ENCODE measurements at places on chromosomes 2 and 18.
A peak's percentile ranks its signal among the peaks of the same experiment; 100 is the strongest.

GRCh38 chr2:84846741-84847142 lies 34.1 kb downstream of the TRABD2A start:
- DNase-seq: peak; percentile 37

DNA sequence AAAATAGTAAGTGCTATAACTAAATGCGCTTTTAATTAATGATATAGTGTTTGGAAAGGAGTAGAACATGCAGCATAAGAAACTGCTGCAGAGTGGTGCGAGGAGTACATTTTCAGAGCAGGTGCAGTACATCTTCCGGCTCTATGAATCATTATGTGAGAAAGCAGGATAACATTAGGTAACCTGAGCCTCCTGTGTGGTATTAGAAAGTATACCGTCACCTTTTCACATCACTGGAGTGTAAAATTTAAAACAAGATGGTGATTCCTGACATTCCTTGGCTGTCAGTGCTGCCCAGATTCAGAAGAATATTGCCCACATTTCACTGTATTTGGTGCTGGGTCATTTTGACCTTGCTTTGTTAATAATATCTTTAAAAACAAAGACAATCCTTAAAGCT lies 7.8 kb upstream of the DYNC2LI1 start:
- no peak for DNase-seq

DNA sequence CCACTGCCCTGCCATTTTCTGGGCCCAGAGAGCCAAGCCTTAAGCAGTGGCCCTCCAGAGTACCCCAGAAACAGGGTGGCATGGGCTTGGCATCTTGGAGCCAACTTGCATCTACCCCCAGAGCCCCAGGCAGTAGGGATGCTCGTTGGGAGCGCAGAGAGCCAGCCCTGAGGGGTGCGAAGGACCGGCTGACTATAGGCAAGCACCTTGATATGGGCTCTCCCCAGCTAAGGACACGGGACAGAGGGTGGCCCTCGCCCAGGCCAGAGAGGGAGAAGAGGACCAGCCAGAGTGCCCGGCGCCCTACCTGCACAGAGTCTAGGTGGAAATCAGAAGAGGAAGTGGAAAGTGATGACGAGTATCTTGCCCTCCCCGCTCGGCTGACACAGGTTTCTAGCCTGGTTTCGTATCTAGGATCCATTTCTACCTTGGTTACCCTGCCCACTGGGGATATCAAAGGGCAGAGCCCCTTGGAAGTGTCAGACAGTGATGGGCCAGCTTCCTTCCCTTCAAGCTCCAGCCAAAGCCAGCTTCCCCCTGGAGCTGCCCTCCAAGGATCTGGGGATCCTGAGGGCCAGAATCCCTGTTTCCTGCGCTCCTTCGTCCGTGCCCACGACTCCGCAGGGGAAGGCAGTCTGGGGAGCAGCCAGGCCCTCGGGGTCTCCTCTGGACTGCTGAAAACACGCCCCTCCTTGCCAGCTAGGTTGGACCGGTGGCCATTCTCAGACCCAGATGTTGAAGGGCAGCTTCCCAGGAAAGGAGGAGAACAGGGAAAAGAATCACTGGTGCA lies 16.2 kb downstream of the CEP68 start:
- DNase-seq: no peak

DNA sequence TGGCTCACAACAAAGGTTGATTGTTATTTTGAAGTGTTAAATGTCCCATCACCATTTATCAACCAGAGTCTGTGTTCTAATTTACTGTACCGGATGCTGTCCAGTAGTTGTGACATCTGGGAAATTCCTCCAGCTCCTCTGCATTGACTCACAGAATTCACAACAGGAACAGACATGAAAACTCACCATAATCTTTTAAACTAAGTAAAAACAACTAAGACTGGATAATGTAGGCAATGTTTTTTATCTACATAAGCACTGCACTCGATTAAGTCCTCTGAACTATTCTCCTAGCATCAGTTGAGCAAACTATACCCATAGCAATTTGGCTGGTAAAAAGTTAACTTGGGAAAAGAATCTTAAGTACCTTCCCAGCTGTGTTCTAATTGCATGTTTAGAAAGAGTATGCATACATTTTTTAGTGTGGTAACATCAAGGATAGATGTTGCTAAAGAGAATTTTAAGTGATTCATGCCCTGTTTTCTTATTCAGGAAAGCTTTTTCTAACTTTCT lies 42.9 kb upstream of the MYO1B start:
- DNase-seq: peak; percentile 79

DNA sequence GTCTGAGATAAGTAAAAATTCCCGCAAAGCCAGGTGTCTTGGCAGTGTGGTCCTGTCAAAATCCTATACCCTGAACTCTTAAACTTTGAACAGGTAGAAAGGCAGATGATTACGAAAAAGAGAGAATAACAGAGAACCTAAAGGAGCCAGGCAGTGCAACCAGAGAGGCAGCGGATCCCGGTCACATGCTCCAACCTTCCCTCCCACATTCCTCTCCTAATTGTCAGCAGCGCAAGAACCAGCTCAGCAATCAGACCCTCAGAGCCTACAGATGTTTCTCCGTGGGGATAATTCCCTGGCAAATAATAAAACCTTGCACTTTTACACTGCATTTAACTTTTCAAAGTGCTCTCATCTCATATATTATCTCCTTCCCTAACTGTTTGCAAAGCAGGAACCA lies 124.8 kb downstream of the EPHA4 start:
- DNase-seq: peak; percentile 58

DNA sequence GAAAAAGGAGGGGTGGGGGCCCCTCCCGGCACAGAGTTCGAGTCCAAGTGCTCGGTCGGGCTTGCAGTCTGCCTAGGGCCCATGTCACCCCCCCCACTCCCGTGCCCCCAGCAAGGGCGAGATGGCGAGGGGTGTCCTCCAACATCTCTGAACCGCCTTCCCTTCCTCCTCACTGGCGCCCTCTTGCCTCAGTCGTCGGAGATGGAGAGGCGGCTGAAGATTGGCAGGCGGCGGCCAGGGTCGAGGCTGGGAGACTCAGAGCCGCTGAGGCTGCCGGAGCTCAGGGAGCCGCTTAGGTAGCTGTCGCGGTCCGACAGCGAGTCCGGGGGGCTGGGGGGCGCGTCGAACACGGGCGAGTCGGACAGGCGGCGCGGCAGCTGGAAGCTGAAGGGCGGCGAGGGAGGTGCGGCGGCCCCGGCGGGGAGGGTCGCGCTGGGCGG lies 2.3 kb downstream of the ZFP36L2 start:
- DNase-seq: peak; percentile 83

DNA sequence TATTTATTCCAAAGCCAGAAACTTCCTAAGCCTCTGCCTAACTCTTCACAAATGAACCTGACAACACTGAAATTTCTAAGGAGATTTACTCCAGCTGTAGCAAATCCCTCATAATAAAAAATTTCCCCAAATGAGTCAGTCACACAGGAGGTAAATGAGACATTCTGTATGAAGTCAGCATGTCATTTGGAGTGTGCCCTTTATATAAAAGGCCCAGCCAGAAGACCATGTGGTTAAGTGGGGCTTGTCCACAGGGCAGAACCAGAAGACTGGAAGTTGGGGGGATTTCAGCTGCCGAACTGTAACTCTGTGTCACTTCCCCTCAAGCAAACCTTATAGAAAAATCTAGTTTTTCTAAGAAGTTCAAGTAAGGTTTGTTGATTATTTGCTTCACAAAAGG lies 30.2 kb downstream of the NRP2 start:
- DNase-seq: peak; percentile 82

GRCh38 chr2:166170356-166170755 lies 42.5 kb upstream of the SCN1A start:
- peak; percentile 49 for DNase-seq

GRCh38 chr2:176395273-176395854 lies 126.1 kb downstream of the MTX2 start:
- peak; percentile 18 for DNase-seq

DNA sequence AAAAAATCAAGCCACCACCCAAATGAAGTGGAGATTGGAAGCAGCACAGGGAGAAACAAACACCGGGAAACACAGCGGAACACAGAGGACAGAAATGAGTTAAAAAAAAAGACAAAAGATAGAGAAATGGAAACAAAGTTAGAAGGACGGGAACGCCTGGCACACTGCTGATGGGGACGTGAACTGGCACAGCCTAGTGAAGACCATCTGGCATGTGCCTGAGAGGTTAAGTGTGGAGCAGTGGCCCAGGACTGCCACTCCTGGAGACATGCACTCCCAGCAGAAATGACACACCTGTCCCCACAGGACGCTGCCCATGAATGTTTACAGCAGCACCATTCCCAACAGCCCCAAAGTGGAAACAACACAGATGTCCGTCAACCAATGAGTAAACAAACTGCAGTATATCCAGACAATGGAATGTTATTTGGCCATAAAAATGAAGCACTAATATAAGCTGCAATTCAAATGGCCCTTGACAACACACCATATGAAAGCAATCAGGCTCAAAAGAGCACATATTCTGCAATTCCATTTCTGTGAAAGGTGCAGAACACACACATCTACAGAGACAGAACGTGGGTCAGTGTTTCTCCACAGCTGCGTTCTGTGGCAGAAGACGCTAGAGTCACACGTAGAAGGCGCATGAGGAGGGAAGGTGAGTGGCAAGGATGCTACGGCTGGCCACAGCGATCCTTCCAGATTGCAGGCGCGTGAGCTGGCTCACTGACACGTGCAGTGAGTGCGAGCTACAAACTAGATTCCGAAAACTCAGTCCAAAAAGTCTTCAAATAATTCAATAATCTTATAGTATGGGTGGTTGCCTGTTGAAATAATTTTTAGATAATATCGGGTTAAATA lies 24.6 kb downstream of the THAP4 start:
- DNase-seq: no peak

- peak; percentile 37 for DNase-seq
Measured at GRCh38 chr2:11416186-11416585, 49.8 kb downstream of the E2F6 start.

DNA sequence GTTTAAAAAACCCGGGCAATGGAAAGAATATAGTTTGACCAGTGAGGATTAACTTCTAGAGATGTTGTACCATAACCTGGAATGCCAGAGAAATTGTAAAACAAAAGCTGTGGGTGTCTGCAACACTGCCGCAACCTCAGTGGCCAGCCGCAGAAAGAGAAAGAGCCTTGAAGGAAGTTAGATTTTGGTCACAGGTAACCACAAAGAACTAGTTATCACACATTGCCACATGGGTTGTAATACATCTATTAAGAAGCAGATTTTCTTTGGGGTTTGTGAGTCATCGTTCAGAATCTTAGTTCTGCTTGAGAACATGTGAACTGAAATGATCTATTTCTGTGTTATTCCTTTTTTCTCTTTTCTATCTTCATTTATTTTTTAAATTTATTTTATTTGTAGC lies 222.9 kb upstream of the AGAP1 start:
- peak; percentile 91 for DNase-seq

GRCh38 chr2:112690853-112691401 lies 29.9 kb upstream of the NT5DC4 start:
- DNase-seq: peak; percentile 22

- DNase-seq: no peak
Measured at GRCh38 chr18:13464432-13465123, 246.0 kb downstream of the LDLRAD4 start.

DNA sequence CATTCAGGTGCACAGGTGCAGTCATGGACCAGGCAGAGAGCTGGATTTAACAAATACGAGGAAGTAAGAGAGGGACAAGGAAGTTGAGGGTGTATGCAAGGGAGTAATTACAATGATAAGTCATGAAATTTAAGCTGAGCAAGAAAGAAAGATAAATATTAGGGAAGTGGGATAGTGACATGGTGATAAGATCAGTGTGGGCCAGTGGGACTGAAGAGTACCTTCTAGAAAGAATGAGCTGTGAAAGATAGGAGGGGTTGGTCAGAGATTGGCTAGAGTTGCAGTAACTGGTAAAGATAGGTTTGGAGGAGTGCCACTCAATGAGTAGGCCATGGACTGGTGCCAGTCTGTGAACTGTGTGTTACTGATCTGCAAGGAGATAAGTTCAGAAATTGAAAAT lies 200.8 kb upstream of the SIX3 start:
- no peak for DNase-seq

- no peak for DNase-seq
Measured at GRCh38 chr2:217208867-217209266, 349.0 kb upstream of the TNP1 start.

DNA sequence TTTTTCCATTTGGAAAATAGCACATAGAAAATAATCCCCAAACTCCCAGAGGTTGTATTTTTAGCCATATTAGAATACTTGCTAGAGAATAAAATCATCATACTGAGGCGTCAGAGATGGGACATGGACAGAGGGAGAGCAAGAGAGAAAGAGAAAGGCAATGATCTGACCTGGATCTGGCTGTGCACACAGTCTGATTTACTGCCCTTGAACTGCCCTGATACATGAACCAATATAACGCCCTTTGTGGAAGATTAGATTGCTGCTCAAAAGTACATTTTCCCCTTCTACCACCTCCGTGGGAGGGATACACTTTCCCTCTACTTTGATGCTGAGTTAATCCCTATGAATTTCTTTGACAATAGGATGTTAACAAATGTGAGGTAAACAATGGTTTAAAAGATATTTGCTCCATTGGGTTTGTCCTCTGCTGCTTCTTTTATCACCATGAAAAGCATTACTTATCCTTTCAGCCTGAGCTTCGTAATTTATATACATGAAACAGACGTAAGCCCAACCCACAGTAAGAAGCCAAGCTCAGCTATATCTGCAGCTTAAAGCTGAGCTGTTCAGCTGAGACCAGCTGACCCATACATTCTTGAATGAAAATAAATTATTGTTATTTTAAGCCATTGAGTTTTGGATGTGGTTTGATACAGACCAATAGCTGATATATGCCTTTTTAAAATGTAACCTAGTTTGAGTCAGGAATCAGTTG lies 1664.6 kb upstream of the CELF4 start:
- no peak for DNase-seq

- DNase-seq: no peak
Measured at GRCh38 chr2:199395311-199395710, 62.4 kb downstream of the SATB2 start.

- DNase-seq: peak; percentile 96
Measured at GRCh38 chr2:108593547-108594098, 59.4 kb downstream of the LIMS1 start.

- peak; percentile 16 for DNase-seq
Measured at GRCh38 chr2:119028327-119029174, 86.6 kb downstream of the MARCO start.

GRCh38 chr18:6406910-6407470 lies 7.7 kb downstream of the L3MBTL4 start:
- no peak for DNase-seq

GRCh38 chr2:17319090-17319489 lies 199.2 kb downstream of the RAD51AP2 start:
- DNase-seq: no peak

DNA sequence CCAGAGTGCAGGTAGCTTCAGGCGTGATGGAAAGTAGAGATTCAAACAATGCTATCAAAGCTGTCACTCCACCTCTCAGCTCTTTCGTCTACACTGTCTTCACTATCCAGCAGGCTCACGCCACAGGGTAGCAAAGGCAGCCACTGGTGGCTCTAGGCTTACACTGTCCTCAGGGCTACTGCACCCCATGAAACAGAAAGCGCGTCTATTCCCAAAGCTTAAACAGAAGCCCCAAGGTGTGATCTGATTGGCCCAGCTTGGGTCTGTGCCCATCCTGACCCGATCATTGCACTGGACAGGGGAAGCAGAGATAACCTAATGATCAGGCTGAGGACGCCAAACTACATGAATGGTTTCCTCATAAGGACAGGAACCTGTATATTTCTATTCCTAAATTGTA lies 100.1 kb downstream of the PDCL3 start:
- DNase-seq: no peak
